ENCODE measurements at places on chromosomes 3 and 15.

DNA sequence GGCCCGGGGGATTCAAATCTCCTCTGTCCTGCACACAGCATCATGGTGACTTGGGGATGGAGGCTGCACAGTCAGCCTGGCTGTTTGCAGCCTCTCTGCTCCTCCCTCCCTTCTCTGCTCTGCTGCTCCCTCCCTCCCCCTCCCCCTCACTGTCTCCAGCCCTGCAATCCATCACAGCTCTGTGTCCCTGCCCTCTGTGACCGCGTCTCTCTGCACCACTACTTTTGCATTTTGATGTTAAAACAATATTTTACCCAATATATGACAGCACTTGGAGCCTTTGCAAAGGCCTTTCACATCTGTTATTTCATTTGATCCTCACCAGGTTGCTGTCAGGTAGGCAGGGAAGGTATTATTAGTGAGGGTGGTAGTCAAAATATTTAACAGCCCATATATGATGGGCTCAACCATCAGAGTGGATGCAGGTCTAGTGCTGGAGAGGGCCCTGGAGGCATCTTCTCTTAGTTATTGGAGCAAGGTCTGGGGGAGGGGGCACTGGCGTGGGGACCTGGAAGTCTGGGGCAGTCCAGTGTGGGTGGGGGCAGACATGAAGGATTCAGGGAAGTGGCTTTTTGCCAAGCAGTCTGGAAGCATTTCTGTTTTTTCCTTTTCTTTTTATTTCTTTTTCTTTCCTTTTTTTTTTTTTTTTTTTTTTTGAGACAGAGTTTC lies 16.3 kb upstream of the VPS8 start:
- DNase-seq: no peak

DNA sequence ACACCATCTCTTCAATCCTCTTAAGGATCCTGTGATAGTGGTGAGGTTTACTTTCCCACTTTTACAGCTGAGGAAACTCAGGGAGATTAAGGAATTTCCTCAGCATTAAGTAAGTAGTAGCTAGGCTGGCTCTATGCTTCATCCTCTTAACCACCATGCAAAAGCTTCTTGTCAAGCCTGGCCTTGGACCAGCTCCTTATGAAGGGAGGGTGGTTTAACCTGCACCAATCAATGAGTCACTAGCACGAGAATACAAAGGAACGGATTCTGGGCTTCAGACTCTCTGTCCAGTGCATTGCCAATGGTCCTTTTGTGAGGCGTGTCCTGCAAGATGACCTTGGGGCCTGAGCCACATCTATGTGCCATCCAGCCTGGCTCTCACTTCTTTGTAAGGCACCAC lies 202.0 kb upstream of the CFAP20DC start:
- DNase-seq: no peak

- no peak for DNase-seq
Measured at GRCh38 chr3:49023775-49024174, 1.9 kb downstream of the NDUFAF3 start.

DNA sequence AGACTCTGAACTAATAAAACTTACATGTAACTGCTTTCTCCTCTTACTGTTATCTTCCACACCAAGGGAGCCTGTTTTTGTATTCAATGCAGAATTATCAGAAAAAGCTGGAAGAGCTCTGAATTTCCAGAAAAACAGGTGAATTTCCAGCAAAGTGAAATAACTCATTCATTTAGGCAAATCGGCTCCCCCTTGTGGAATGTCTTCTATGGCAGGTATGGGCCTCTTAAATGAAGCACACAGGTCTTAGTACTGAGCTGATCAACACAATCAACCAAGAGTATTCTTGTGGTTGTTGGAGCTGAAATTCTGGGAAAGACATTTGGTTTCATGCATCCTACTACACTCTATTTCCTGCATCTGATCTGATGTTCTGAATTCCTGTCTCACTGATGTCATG lies 31.0 kb upstream of the PTPRG start:
- DNase-seq: no peak

DNA sequence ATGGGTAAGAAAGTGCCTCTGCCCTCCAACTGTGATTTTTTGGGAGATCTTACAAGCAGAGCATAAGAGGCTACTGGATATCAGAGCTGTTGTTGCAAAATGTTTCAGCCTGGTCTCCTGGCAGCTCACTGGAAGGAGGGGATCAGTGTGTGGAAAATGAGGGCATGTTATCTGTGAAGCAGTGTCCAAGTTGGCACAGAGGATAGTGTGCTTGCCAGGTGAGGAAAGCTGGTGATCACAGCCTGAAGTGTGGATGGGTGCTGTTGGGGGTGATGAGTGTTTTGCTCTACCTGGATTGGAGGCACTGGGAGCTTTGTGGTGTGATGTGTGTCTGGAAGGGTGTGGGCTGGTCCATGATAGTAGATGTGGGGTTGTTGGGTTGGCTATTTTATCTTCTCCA lies 69.3 kb downstream of the MCTP2 start:
- DNase-seq: no peak

DNA sequence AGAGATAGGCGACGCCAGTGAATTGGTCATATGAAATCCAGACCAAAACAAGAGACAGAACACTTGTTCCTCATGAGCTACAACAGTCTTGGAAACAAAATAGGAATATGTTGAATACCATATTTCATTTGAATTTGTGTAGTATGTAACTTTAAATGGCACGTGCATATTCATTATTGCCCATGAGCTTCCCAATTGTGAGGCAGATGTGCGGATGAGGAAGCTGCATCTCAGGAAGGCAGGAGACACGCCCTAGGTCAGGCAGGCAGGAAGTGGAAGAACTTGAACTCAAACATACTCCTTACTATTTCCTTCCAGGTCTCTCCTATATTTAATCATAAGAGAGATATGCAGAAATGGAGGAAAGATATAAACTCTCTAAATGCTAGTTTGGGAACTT lies 106.8 kb upstream of the SLC2A2 start:
- DNase-seq: no peak

DNA sequence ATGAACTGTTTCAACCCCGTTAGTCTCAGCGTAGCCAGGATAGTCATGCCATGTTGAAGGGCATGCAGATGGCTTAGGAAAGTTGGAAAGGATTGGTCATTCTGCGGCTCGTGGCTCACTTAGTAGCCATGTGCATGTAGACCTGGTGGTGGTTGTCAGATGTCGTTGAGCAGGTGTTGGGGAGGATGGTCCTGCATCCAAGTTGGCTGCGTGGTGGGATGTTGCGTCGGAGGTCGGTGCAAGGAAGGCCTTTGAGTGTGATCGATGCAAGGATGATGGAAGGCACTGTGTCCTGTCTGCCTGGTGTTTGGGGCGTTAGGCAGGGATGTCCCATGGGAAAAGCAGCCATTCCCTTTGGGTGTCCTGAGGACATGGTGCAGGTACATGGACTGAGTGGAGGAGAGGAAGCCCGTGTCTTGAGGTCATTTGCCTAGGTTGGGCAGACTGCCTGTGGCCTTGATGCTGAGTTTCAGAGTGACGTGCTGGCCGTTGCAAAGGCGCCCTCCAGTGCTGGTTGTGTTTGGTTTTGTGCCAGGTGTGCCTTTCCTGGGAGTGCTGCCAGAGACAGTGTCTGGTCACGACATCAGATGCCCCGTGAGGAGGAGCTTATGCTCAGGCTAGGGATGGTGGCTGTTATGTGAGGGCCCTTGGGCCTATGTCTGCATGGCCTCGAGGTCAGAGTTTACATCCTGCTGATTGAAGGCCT lies 103.4 kb downstream of the SNRPN start:
- no peak for DNase-seq

GRCh38 chr3:62911526-62911925 lies 36.3 kb upstream of the CADPS start:
- DNase-seq: no peak

DNA sequence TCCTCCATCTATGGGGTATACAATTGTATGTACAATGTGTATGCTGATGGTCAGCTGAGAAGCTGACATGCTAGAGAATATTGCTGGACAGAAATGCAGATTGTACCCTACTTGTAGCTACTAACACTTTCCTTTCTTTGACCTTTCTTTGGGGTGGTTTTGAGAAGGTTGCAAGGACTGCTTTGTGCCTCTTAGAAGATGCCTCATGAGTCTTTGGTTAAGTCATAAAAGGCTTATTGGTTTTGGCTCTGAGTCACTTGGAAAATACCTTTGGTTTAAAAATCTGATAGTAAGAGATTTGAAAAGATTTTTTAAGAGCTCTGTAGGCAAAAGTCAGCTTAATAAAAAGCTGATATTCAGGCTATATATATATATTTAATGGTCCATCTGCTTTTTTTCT lies 71.5 kb downstream of the ZMAT3 start:
- DNase-seq: no peak

GRCh38 chr15:40471105-40471807 lies 472 bp downstream of the CHST14 start:
- no peak for DNase-seq

- DNase-seq: no peak
Measured at GRCh38 chr3:195458316-195458717, 15.5 kb upstream of the ACAP2 start.

- no peak for DNase-seq
Measured at GRCh38 chr3:141399200-141399599, 30.9 kb downstream of the ZBTB38 start.

All from SHP77 treated with DMSO at 0.1 percent for 48 hours (cell line).